Stimulated activated CD8-positive, alpha-beta memory T cell treated with anti-CD3 and anti-CD28 coated beads, Interleukin-4, amount 100 ng/mL, for 24 hours (primary cell): ENCODE measurements at places on chromosomes 7 and 10.

DNA sequence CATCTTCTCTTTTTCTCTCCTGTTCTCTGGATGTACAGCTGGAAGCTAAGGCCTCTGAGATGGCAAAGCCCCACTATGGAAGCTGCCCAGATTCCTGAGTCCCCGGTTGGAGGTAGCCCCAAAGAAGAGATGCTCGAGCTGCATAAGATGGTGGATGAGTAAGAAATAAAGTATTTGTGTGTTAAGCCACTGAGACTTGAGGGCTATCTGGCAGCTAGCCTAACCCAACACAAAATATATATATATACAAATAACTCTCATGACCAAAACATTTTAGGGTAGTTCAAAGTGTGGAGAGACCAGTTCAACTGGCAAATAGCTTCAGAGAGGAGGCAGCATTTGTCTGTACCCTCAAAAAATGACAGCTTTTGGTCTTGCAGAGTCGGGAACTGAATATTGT lies 72.4 kb upstream of the PDE1C start:
- no peak for DNase-seq

- no peak for DNase-seq
These were observed 6.7 kb downstream of the TWIST1 start for GRCh38 chr7:19110776-19111175.

GRCh38 chr10:133481086-133481643 lies 27.4 kb downstream of the SCART1 start:
- DNase-seq = no peak

DNA sequence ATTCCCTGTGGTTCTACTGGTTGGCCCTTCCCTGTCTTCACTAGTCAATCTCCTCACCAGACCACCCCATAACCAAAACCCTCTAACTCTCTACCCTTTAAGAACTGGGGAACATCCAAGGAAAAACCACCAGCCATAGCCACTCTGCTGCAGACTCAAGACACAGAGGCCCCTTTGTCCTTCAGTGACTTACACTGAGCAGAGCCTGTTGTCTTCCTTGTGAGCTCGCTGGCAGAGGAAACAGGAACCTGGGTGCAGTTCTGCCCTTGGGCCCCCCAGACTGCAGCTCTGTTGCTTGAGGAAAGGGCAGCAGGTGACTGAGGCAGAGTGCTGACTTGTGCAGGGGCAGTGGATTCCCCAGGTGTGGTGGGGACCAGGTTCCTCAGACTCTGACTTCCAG lies 30.6 kb downstream of the ZC3HAV1 start:
- no peak for DNase-seq

DNA sequence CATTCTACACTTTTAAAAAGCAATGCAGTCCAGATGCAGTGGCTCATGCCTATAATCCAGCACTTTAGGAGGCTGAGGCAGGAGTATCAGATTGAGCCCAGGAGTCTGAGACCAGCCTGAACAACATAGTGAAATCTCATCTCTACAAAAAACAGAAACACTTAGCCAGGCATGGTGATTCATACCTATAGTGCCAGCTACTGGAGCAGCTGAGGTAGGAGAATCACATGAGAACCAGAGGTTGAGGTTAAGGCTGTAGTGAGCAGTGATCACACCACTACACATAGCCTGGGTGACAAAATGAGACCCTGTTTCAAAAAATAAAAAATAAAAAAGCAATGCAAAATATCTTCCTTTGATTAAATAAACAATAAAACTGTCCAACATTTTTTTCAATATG lies 205.2 kb downstream of the GRM8 start:
- no peak for DNase-seq

GRCh38 chr7:139114018-139114417 lies 4.5 kb upstream of the ZC3HAV1 start:
- no peak for DNase-seq

- DNase-seq = no peak
These were observed 35.3 kb downstream of the RASGEF1A start for GRCh38 chr10:43231523-43232078.

DNA sequence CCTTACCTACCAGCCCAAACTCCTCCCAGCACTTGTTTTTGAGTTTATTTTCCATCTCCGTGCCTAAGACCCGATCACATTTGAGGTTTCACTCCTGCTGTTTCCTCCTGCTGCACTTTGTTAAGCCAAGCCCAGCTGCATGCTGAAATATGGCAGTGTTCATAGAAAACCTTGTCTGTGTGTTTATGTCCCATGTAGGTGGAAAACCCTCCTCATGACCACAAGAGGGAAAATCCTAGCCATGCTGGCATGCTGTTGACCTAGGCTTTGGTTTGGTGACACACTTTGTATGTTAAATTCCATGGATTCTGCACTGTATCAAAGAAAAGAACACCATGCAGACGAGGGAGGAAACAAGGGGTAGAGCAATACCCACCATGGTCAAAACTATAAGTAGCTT lies 154.4 kb downstream of the CUBN start:
- no peak for DNase-seq

DNA sequence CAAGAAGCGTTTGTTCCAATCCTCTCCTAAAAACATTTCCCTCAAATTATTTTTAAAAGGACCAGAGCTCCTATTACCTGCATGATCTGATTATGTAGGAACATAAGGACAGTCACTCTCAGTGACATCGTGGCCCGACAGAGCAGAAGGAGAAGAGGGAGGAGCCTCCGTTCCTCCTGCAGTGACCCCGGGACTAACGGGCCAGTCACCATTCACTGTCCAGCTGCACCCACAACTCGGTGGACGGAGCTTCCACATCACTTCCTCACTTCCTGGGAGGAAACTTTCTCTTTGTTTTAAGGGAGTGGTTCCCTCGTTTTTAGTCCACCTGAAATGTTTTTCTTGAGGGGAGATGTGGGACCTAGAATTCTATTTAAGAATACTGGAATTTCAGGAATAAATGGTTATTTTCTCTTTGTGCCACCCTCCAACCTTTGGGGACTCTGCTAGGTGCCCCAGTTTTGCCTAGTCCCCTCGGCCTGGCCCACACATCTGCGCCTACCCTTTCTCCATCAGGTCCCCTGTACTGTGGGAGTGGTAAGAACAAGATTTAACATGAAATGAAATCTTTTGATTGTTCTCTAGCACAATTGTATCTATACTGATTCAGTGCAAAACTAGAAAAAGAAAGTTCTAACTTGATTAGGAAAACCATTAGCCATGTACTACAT lies 173.5 kb upstream of the RNF32 start:
- DNase-seq = no peak

- DNase-seq = no peak
These were observed 170.9 kb upstream of the AOAH start for GRCh38 chr7:36895192-36895591.

- DNase-seq = no peak
These were observed 42.7 kb downstream of the INPP5F start for GRCh38 chr10:119768455-119769094.

DNA sequence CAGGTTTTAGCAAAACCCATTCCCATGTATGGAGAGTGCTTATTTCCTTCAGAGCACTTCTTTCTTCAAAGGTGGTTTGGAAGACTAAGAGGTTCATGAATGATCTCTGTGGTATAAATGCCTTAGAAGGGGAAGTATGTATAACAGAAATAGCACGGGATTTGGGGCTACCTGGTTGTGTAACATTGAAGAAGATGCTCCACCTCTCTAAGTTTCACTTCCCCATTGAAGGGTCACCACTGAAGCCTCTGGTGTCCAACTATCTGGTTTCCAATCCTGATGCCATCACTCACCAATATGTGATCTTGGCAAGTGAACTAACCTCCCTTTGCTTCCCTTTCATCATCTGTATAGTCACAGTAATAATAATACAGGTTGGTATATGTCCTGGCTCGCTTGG lies 37.2 kb downstream of the CYCS start:
- no peak for DNase-seq

DNA sequence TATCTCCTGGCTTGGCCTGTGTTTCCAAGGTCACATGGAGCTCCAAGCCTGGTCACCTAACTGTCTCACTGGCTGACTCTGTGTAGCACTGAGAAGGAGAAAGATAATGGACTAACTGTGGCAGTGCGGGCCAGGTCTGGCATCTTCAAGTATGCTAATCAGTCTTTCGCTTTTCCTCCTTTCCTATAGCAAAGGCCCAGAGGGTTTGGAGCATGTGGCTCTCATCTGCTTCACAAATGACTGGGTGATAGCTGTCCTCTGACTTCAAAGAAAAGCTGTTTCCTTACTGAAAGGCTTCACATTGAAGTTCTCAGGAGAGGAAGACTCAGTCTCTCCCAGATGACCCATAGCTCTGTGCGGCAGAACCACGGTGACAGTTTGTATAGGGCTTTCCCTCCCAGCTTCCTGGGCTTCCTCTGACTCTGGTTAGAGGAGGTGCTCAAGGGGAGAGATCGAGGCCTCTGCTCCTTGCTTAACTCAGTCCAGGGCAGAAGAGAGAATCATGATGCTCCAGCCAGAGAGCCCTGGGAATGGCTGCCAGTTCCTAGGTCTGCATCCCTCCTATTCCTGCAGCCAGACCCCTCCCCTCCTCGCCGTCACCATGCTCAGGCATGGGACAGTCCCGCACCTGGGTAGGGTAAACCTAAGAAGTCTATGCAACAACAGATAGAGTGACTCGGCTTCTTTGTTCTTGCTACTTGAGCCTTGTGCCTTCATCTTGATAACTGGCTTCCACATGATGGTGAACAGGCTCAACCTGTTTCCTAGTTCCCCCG lies 72.3 kb downstream of the CCDC71L start:
- DNase-seq = no peak

DNA sequence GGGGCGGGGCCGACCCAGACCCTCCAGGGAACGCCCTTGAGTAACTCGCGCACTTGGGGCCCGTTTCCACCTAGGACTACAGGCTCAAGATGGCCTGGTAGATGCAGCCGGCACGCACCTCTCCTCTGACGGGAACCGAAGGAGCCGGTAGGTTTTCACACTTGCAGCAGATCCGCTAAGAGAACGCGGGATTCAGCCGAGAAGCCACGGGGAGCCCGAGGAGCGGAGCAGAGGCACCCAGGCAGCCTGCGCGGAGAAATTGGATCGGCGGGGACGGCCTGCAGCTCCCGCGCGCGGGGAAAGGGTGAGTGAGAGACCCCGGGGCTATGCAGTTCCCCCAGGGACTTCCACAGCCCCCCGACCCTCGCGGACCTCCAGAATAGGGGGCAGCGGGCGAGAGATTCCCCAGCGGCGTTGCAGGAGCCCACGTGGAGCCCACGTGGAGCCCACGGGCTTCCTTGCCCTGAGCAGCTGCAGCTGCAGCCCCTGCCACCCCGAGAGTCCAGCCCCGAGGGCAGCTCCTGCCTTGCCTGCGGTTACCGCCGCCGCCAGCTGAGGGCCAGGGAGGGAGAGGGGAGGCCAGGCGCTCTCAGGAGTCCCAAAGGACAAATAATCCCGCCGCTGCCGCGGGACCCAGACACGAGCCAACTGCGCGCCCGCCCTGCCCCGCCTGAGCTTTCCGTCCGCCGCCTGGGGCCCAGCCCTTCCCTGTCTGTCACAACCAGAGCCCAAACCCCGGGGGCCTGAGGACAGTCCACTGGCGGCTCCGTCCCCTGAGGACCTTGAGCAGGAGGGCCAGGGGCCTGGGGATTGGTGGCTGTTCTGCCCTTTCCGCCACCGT lies 13.1 kb downstream of the IFT22 start:
- DNase-seq = peak; percentile 38

- no peak for DNase-seq
These were observed 696.3 kb upstream of the C7orf33 start for GRCh38 chr7:147894271-147894670.

DNA sequence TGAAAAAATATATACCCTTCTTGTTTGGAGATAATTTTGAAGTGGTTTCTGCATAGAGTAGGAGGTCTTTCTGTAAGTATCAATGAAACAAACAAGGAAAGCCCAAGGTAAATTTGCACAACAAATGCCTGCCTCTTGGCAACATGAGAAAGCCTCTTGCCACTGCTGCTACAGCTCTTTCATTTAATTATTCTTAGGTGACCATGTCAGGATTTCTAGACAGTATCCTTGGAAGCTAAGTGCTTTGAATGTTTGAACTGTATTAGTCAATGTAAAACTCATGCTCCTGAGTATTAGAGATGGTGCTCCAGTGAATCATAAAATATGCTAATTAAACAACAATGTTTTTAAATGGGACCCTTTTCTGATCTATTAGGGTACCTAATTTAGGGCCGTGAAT lies 81.2 kb upstream of the ITGB1 start:
- DNase-seq = no peak

GRCh38 chr10:69656742-69657269 lies 26.8 kb downstream of the FAM241B start:
- no peak for DNase-seq

- DNase-seq = no peak
These were observed 2.6 kb downstream of the TLX1 start for GRCh38 chr10:101133489-101134298.

- no peak for DNase-seq
These were observed 111.8 kb downstream of the ANKRD61 start for GRCh38 chr7:6142871-6143380.

DNA sequence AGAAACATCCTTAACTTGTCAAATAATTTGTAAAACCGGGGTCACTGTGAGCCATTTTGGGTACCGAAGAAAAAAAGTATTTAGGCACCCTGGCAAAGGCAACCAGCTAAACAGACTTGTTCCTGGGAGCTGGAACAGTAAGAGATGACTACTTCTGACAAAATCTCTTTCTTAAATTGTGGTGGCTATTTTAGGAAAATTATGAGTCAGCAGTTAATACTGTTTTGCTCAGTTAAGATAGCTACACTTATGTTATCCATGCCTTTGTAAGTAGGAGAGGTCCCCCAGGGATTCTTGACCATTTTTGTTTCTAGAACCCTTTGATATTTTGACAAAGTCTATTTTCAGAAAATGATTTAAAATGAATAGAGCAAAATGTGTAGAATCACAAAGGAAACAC lies 68.7 kb downstream of the TAX1BP1 start:
- DNase-seq = no peak

GRCh38 chr7:124738639-124739038 lies 27.0 kb downstream of the GPR37 start:
- DNase-seq = no peak

GRCh38 chr7:45035371-45035770 lies 35.4 kb downstream of the CCM2 start:
- no peak for DNase-seq

- no peak for DNase-seq
These were observed 43.6 kb upstream of the LRRTM3 start for GRCh38 chr10:66882271-66882670.

- DNase-seq = no peak
These were observed 677.1 kb downstream of the PARD3 start for GRCh38 chr10:34137955-34138354.

- no peak for DNase-seq
These were observed 257.6 kb downstream of the MAD1L1 start for GRCh38 chr7:1975179-1975578.

GRCh38 chr7:26992670-26993069 lies 103.1 kb downstream of the HOXA1 start:
- no peak for DNase-seq

GRCh38 chr10:14782691-14783363 lies 8.1 kb upstream of the FAM107B start:
- DNase-seq = no peak
